Keratinocyte (primary cell): ENCODE measurements at places on chromosomes 7 and 10.

DNA sequence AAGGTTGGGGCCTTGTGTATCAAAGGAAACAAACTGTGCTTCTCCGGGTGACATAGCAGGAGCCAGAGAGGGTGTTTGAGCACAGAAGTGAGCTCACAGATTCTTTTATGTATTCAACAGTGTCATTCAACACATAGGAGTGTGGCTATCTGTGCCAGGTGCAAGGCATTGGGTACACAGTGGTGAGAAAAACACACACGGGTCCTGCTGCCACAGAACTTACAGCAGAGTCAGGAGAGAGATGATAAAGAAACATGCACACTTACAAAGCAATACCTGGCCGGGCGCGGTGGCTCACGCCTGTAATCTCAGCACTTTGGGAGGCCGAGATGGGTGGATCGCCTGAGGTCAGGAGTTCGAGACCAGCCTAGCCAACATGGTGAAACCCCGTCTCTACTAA lies 16.3 kb upstream of the ECHDC3 start:
- H3K27ac ChIP-seq = no peak overlapping the region
- no peaks in the 10 kb centered on the region for H3K27me3 ChIP-seq
- H3K36me3 ChIP-seq = no peaks in the 10 kb centered on the region
- no peak overlapping the region for H3K4me3 ChIP-seq
- no peak for DNase-seq

- DNase-seq = no peak
- no peak overlapping the region for H3K4me3 ChIP-seq
- no peaks in the 10 kb centered on the region for H3K4me1 ChIP-seq
- H3K27me3 ChIP-seq = no peaks in the 10 kb centered on the region
These were observed 39.1 kb downstream of the SIRT1 start for GRCh38 chr10:67923551-67923950.

GRCh38 chr7:41336981-41337380 lies 365.9 kb downstream of the INHBA start:
- no peak overlapping the region for H3K4me3 ChIP-seq
- H3K27ac ChIP-seq = no peak overlapping the region
- H3K4me1 ChIP-seq = no peaks in the 10 kb centered on the region

GRCh38 chr7:74462707-74463100 lies 9.0 kb downstream of the GTF2IRD1 start:
- H3K4me1 ChIP-seq = no peaks in the 10 kb centered on the region
- no peaks in the 10 kb centered on the region for H3K27me3 ChIP-seq
- DNase-seq = no peak

GRCh38 chr10:75417522-75417927 lies 13.9 kb upstream of the LRMDA start:
- no peak for DNase-seq
- no peak overlapping the region for H3K4me3 ChIP-seq
- peaks cover 13% of the 10 kb centered on the region for H3K4me1 ChIP-seq
- H3K27ac ChIP-seq = no peak overlapping the region
- H3K27me3 ChIP-seq = no peaks in the 10 kb centered on the region
- H3K36me3 ChIP-seq = no peaks in the 10 kb centered on the region
